ENCODE measurements at places on chromosomes 4 and X.

DNA sequence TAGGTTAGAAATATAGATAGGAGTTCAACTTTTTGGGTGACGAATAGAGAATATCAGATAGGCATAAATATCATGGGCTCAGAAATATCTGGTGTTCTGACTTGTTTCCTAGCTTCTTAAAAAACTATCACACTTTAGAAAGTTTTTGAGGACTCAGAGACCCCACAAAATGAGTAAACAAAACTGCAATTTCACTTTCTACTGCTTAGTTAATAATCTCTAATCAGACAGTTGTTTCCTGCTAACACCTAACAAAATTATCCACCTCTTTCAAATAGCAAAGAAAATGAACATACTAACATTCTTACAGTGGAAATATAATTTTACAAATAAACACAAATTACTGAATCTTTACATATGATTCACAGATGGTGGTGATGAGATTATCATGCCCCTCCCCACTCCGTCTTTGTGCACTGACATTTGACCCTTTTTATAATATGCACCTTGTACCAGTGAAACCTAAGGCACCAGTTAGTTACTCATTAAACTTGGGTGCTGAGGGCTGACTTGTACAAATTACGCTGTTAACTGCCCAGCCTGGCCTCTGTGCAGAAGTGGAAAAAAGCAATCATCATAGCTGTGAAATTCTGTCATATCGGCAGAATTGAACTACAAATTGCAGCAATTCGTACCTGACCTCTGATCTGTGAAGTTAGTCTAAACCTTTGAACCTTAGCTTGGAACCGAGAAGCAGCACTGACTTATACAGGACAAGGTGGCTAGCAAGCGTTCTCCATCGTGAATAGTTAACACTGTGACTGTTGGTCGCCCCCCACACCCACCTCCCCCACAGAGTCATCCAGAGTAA lies 138.7 kb downstream of the CHRNA9 start:
- no peak for DNase-seq

DNA sequence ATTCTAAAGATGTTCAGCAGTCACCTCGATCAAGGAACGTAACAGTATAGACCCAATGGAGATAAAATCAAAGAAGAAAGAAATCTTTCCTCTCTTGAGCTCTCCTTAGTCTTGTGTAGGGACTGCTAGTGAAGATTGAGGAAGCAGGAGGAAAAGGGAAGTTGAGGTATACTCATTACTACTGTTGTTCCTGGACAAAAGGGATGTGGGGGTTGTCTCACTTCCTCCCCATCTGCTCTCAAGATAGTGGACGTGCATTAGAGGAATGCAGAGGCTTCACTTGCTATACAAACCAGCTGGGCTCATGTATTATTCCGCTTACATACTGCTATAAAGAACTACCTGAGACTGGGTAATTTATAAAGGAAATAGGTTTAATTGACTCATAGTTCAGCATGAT lies 208.9 kb upstream of the ARHGEF9 start:
- no peak for DNase-seq

DNA sequence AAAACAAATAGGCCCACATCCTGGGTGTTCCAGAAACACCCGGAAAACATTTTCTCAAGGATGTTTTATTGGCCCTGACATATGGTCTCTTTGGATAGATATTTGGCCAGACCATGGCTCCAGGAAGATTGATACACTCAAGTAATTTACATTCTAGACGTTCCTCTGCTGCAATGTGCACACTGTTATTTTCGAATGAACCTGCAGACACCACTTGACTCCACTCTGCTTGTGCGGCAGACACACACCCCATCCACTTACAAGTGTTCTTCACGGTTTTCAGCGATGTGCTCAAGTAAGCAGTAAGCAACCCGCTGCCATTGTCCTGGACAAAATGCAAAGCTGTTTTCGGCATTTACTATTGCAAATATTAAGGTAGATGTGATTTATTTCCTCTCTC lies 12.0 kb upstream of the GPM6A start:
- DNase-seq = no peak

DNA sequence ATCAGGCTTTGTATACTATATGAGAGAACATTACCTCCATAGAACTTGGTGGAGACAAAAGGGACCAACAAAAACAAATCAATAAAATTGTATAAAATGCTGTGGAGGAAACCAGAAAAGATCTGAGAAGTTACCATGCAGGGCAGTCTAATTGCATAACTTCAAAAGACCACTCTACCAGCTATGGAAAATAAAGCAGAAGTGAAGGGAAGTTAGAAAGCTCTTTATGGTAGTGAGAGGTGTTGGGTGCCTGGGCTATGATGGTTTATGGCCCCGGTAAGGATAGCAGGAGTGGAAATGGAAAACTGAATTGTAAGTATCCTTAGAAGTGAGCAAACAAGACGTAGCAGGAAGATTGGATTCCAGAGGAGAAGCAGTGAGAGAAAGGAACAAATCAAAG lies 3.1 kb downstream of the TMEM184C start:
- DNase-seq = no peak

GRCh38 chrX:105703876-105704275 lies 118.5 kb upstream of the NRK start:
- DNase-seq = no peak

DNA sequence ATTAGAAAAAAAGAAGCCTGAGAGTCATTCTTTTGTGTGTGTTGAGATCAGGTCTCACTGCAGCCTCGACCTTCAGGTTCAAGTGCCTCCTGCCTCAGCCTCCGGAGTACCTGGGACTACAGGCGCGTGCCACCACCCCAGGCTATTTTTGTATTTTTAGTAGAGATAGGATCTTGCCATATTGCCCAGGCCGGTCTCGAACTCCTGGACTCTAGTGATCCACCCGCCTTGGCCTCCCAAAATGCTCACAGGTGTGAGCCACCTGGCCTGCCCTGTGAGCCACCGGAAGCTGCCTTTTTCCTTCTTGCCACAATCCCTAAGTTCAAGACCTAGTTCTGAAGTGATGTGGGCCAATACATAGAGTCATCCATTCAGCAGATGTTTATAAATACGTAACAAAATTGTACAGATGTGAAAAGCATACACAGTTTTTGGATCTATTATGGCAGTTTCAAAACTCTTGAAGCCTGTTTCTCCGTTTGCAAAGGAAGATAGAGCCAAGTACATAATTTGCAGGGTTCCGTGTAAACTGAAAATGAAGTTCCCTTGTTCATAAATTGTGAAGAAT lies 536 bp upstream of the CTSO start:
- no peak for DNase-seq

Measured in nucleus accumbens (tissue), 56 donors.